ENCODE measurements at places on chromosomes 6 and 20.

DNA sequence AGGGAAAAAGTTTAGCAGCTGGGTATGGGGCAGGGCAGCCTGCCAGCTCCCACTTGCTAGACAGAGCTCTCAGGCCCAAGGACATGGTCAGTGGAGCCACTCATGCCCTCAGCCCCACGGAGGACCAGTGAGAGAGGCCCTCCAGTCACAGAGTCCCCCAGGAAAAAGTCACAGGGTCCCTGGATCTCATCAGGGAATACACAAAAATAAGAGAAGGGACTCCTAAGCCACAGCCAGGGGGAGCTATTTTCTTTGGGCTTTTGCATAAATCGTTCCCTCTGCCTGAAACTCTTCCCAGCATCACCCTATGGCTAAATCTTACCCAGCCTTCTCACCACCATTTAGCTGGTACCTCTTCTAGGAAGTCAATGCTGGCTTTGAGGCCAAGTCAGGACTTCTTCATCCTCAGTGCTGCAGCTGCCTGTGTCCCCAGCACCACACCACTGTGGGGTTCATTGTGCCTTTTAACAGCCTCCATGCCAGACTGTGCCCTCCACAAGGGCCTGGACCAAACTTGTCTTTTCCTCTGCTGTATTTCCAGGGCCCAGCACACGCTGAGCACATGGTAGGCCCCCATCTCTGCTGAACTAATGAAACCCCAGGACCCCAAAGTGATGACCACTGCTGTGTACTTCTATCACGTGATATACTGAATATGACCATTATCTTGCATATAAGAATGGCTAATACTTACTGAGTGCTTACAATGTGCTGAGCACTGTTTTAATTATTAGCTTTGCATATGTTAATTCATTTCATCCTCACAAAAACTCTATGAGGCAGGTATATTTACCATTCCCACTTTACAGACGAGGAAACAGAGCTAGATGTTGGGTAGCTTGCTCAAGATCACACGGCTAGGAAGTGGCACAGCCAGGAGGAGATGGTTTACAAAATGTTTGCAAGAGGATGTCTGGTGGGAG is 2.0 kb downstream of the ZNF335 start:
- DNase-seq, result peak; percentile 55

GRCh38 chr6:43772681-43773049 is 2.7 kb downstream of the VEGFA start:
- no peak for DNase-seq

GRCh38 chr20:46237227-46237626 is 71.1 kb downstream of the CDH22 start:
- no peak for DNase-seq

- no peak for DNase-seq
Measured at GRCh38 chr6:20939161-20939775, 405.0 kb downstream of the CDKAL1 start.

- DNase-seq, result no peak
Measured at GRCh38 chr20:24245094-24245493, 224.3 kb upstream of the SYNDIG1 start.

DNA sequence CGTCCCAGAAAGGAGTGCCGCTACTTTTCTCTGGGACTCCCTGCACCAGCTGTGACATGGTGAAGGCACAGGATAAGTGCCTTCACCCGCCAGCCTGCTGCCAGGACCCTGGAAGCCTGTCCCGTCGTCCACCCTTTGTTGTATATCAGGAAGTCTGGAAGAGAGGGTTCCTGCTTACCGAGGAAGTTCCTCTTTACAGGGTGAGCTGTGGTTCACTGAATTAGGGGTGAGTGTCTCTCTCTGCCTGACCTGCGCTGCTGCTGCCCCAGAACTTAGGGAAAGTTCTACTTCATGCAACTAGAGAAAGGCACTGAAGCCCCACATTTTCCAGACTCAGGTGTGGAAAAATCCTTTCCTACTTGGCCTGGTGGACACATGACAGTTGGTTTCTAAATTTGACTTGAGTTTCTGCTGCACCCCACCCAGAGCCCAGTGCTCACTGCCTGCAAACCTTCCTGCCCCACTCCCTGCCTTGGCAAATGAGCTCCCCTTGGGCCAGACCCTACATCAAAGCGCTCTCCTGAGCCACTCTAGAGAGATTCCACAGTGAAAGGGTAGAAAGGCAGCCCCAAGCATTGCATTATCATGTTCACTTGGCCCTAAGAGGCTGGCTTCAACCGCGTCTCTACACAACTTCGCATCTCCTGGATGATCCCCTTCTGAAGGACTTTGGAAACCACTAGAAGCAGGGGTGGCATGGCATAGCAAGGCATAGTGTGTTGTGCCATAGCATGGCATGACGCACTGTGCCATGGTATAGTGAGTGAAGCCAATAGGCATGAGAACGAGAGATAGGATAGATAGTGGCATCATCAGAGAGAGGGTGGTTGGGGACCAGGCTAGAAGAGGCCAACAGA is 215.8 kb upstream of the CDYL start:
- DNase-seq, result no peak

GRCh38 chr6:52576392-52577021 is 353 bp downstream of the TRAM2 start:
- DNase-seq, result peak; percentile 82

DNA sequence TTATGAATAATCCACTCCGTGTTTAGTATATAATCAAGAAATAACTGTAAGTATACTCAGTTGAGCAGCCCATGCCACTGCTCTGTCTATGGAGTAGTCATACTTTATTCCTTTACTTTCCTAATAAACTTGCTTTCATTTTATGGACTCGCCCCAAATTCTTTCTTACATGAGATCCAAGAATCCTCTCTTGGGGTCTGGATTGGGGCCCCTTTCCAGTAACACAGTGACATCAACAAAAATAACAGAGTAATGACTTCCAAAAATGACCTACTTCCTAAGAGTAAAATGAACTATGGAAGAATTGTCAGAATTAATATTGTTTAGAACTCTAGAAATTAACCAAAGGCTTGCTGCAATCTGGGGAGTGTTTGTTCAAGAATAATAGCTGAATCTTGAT is 8.8 kb downstream of the OR2H1 start:
- no peak for DNase-seq

GRCh38 chr6:112986321-112986720 is 639.2 kb downstream of the RFPL4B start:
- DNase-seq, result no peak

DNA sequence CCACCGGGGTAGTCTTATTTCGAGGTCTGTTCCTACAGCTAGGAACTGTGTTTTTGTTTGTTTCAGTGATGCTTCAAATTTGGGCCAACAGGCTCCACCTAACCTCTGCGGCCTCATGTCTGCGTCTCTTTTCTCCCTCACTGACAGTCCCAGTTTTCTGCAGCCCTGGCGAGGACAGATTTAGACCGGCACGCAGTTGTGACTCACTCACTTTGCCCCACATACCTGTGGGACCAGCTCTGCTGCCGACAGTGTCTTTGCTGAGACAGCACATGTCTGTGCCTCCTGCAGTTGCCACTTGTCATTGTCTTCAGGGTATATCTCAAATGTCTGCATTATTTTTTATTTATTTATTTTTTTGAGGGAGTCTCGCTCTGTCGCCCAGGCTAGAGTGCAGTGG is 29.2 kb downstream of the OSBPL2 start:
- no peak for DNase-seq

GRCh38 chr6:36682328-36683144 is 4.0 kb downstream of the CDKN1A start:
- DNase-seq, result peak; percentile 63

GRCh38 chr6:56840467-56841380 is 114.2 kb upstream of the BEND6 start:
- DNase-seq, result no peak

DNA sequence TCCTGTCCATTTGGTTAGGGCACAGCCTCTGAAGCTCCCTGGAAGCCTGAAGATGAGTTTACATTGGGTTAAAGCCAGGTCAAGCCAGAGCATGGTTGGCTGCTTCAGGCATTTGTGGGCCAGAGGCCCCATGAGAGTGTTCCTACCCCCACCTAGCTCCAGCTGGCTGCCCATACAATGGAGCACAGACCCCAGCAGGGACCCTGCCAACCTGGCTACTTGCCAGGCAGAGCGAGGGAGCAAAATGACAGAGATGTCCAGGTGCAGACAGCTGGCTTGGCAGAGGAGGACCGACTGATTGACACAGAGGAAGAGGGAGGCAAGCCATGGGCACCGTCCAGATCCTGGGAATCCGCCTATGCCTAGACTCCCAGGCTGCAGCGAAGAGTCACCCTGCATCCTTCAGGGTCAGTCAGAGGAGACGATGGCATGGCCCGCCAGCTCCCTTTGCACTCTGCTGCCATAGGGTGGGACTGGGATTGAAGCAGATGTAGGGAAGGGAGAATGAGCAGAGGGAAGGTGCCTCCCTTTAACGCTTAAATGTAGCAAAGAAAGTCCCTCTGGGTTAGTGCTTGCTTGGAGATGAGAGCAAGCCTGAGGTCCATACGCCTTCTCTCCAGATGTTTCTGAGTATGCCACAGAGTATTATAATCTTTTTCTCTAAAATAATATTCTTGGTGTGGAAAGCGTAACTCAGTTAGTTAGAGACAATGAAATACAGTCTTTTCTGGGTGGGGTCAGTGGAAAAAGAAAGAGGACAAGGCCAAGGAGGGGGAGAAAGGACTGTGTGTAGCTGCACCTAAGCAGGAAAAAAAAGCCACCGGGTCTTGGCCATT is 77.6 kb upstream of the FYN start:
- DNase-seq, result no peak

DNA sequence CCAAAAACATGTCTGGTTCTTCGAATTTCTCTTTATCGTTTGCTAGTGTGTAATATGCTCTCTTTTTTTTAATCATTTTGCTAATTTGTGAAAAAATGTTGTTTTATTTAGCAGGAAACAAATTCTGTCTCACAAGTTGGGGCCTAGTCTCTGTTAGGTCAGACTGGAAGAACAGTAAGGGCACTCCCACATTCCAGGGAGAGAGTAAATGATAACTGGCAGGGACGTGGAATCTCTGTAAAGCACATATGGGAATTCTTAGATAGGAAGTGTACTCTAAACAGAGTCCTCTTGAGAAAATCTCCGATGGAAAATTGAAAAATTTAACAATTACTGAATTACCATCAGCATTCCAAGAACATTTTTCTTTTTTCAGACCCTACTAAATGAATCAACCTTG is 16.4 kb upstream of the CCDC28A start:
- no peak for DNase-seq

GRCh38 chr20:19816386-19816785 is 58.3 kb downstream of the RIN2 start:
- no peak for DNase-seq

DNA sequence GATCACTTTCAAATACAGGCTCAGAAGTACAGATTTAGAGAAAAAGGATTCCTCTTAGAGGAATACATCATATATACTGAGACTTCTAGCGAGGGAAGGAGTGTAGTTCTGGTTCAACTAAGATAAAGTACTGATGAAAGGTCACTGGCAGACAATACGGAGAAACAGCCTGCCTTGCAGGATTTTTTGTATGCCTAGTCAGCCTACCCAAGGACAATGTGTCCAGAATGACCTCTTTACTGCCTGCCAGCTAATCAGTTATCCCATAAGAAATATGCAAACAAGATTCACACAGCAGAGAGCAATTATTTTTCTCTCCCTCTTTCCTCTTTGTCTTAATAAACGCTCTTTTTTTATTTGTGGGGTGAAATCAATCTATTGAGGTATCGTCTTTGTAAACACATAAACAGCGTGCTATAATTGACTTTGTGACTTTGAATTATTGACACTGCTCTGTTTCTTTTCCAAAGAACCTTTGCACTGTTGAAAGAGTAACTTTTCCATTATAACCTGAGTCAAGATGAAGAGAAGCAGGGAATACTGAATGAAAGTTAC is 1.4 kb upstream of the TSPYL4 start:
- DNase-seq, result no peak

- no peak for DNase-seq
Measured at GRCh38 chr6:43736844-43737243, 33.2 kb upstream of the VEGFA start.

DNA sequence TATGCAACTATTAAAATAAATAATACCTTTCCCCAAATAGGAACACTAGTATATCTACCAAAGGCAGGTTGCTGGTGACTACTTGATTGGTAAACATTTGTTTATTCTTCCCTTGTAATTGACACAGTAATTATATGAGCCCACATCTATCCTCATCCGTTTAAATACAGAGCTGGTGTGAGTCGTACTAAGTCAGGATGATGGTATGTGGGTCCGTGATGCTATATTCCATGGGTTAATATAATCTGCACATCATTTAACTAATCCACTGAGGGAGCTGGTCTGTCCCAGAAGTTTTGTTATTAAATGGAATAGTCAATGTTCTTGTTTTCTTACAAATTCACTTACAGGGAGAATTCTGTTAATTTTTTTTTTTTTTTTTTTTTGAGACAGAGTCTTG is 164.0 kb upstream of the AGPAT4 start:
- no peak for DNase-seq
